Activated naive CD8-positive, alpha-beta T cell treated with anti-CD3 and anti-CD28 coated beads for 36 hours (primary cell): ENCODE measurements at places on chromosomes 1 and 21.

DNA sequence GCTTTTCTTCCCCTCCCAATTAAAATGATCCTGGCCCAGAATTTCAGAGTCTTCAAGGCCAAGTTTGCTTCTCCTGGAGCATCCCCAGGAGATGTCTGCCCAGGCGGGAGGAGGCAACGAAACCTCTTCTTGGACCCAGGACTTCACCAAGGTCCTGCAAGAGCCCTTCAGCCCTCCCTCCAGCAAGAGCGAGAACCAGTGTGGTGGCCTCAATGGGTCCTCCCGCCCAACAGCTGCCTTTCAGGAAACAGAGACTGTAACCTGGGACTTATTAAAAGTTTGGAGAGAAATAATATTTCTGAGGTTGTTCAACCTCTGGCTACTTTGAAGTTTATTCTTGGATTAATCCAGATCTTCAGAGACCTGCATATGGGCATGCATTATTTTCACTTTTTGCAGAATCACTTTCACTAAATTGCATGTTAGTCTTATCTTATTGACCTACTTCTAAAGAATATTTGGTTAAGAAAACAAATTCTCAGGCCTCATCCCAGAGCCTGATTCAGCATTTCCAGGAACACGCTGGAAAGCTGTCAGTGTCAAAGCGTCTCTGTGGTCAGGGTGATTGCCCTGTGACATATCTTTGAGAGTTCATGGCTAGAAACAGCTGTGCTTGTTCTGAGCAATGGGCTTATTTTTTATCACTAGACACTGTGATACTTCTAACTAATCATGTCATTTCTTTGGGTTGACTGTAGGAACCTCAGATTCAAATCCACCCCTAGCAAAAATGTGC lies 66.0 kb upstream of the CLDN14 start:
- peaks cover 18% of the 10 kb centered on the region for H3K27me3 ChIP-seq
- H3K4me3 ChIP-seq: no peak overlapping the region
- no peaks in the 10 kb centered on the region for H3K36me3 ChIP-seq
- no peaks in the 10 kb centered on the region for H3K4me1 ChIP-seq
- DNase-seq: no peak

DNA sequence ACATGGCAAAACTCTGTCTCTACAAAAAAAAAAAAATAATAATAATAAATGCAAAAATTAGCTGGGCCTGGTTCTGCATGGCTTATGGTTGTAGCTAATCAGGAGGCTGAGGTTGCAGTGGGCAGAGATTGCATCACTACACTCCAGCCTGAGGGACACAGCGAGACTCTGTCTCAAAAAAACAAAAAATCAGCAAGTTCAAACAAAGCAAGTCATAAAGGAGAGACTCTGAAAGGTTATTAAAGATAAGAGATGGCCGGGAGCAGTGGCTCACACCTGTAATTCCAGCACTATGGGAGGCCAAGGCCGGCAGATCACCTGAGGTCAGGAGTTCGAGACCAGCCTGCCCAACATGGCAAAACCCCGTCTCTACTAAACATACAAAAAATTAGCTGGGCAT lies 28.8 kb downstream of the COP1 start:
- H3K36me3 ChIP-seq: peaks cover 54% of the 10 kb centered on the region
- no peaks in the 10 kb centered on the region for H3K27me3 ChIP-seq
- peak overlapping the region; percentile 90 for H3K27ac ChIP-seq
- H3K4me1 ChIP-seq: peaks cover 42% of the 10 kb centered on the region
- H3K4me3 ChIP-seq: peak overlapping the region; percentile 40

DNA sequence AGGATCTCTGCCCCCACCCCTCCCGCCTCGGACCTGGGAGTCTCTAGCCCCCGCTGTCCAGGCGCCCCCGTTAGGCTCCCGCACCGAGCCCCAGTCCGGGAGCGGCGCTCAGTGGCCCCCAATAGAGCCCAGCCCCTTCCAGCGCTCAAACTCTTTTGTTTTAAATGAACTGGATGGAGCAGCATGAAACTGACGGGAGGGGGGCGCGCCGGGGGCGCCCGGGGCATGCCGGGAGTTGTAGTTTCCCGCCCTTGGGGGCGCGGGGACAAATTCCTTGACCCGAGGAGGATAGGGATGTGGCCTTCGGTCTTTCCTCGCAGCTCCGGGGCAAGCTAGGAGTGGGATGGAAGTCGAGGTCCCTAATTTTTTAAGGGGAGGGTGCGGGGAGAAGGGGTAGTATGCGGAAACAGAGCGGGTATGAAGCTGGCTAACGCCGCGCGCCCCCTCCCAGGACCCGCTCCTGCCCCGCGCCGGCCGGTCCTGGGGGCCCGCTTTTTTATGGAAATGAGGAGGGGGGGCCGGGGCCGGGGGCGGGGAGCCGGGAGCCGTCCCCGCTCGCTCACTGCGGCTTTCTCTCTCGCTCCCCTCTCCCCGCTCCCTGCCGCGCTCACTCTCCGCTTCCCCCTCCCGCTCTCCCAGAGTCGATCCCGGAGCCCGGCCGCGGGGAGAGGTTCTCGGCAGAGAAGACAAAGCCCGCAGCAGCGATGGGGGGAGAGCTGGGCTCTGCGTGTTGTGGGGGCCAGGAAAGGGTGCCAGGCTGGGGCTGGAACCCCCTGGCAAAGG lies at the start of gene MEX3A:
TSS of gene MEX3A (minus strand) at position 157 of the 783 bp plus-strand sequence. CDS start 467 bp downstream, outside the sequence.
- peak; percentile 64 for DNase-seq
- H3K27me3 ChIP-seq: peaks cover 50% of the 10 kb centered on the region
- H3K36me3 ChIP-seq: no peaks in the 10 kb centered on the region
- no peak within 1 kb of the TSS for H3K27ac ChIP-seq

DNA sequence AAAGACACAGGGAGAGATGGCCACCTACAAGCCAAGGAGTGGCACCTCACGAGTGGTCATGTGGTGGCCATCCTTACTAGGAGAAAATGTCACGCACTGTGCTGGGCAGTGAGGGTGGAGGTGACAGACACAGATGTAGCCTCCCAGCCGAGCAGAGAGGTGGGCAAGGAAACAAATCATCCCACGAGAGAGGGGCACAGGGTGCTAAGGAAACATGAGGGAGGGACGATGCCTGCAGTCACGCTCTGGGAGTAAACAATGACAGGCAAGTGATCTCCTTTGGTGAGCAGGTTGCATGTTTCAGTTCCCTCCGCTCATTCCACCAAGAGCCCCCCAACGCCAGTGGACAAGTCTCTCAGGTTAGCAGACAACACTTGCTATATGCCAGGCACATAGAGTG lies 65.8 kb downstream of the CD247 start:
- H3K4me3 ChIP-seq: no peak overlapping the region
- H3K4me1 ChIP-seq: peaks cover 67% of the 10 kb centered on the region

GRCh38 chr1:183270541-183271141 lies 84.6 kb downstream of the LAMC2 start:
- H3K27me3 ChIP-seq: peaks cover 14% of the 10 kb centered on the region
- no peaks in the 10 kb centered on the region for H3K36me3 ChIP-seq
- H3K4me1 ChIP-seq: no peaks in the 10 kb centered on the region
- no peak overlapping the region for H3K4me3 ChIP-seq

- DNase-seq: no peak
- H3K27me3 ChIP-seq: no peaks in the 10 kb centered on the region
- peaks cover 39% of the 10 kb centered on the region for H3K36me3 ChIP-seq
- H3K27ac ChIP-seq: no peak overlapping the region
- peaks cover 43% of the 10 kb centered on the region for H3K4me1 ChIP-seq
Observed at GRCh38 chr1:12593621-12594066, 24.4 kb downstream of the DHRS3 start.

GRCh38 chr1:160569806-160570205 lies 9.5 kb downstream of the CD84 start:
- peak overlapping the region; percentile 99 for H3K27ac ChIP-seq
- H3K36me3 ChIP-seq: peaks cover 63% of the 10 kb centered on the region
- no peak for DNase-seq
- no peaks in the 10 kb centered on the region for H3K27me3 ChIP-seq
- peaks cover 91% of the 10 kb centered on the region for H3K4me1 ChIP-seq

GRCh38 chr1:223189903-223190724 lies 47.1 kb upstream of the TLR5 start:
- DNase-seq: peak; percentile 77
- peaks cover 41% of the 10 kb centered on the region for H3K4me1 ChIP-seq
- peak overlapping the region; percentile 98 for H3K27ac ChIP-seq
- H3K27me3 ChIP-seq: peaks cover 9% of the 10 kb centered on the region
- peaks cover 7% of the 10 kb centered on the region for H3K36me3 ChIP-seq
- peak overlapping the region; percentile 5 for H3K4me3 ChIP-seq

- no peaks in the 10 kb centered on the region for H3K27me3 ChIP-seq
- peak overlapping the region; percentile 79 for H3K27ac ChIP-seq
- H3K4me1 ChIP-seq: peaks cover 28% of the 10 kb centered on the region
- DNase-seq: peak; percentile 86
- H3K4me3 ChIP-seq: peak overlapping the region; percentile 71
Observed at GRCh38 chr1:65001231-65001792, 35.0 kb upstream of the JAK1 start.

- no peak overlapping the region for H3K4me3 ChIP-seq
- no peaks in the 10 kb centered on the region for H3K27me3 ChIP-seq
- H3K4me1 ChIP-seq: no peaks in the 10 kb centered on the region
Observed at GRCh38 chr1:202571719-202572339, 138.4 kb downstream of the SYT2 start.

DNA sequence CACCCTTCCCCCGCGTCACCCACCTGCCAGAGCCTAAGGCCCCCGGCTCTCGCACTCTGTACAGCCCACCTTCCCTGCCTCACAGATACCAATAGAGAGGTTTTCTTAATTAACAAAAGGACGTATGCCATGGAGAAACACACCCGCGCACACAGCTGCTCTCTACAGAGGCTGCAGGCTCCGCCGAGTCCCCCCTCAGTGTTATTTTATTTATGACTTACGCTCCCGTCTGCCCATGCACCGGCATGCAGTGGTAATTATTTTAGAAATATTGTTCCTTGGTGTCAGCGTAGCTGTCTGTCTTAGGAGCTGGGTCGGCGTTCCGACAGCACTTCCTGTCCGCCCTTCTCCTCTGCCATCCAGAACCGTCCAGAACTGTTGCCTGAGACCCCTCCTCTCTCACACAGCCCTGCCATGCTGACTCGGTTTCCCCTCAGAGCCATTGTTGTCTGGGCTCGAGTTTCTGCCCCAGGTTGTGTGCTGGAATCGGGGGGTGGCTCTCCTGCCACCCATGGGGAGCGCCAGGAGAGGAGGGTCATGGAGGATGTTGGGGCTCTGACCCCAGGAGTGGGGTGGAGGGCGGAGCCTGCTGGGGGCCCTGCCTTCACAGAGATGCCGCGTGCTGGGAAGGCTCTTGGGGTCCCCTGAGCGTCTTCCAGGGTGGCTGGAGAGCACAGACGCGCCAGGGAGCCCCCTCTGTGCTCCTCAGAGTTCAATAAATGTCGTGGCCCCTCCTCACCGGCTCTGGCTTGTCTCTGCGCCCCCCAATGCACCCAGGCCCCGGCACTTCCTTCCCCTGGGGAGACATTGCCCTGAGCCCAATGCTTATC lies 39.6 kb upstream of the COL6A1 start:
- H3K27ac ChIP-seq: no peak overlapping the region
- no peak overlapping the region for H3K4me3 ChIP-seq
- H3K27me3 ChIP-seq: no peaks in the 10 kb centered on the region

- no peak overlapping the region for H3K4me3 ChIP-seq
- H3K4me1 ChIP-seq: no peaks in the 10 kb centered on the region
- no peak for DNase-seq
- H3K27me3 ChIP-seq: peaks cover 8% of the 10 kb centered on the region
- H3K27ac ChIP-seq: no peak overlapping the region
- H3K36me3 ChIP-seq: no peaks in the 10 kb centered on the region
Observed at GRCh38 chr1:166814611-166815010, 24.7 kb upstream of the POGK start.

GRCh38 chr1:68344208-68344607 lies 105.5 kb downstream of the RPE65 start:
- no peak overlapping the region for H3K27ac ChIP-seq
- no peaks in the 10 kb centered on the region for H3K4me1 ChIP-seq
- no peaks in the 10 kb centered on the region for H3K36me3 ChIP-seq
- H3K27me3 ChIP-seq: peaks cover 11% of the 10 kb centered on the region
- DNase-seq: no peak

- H3K4me3 ChIP-seq: no peak overlapping the region
- H3K4me1 ChIP-seq: no peaks in the 10 kb centered on the region
- no peak overlapping the region for H3K27ac ChIP-seq
- H3K27me3 ChIP-seq: no peaks in the 10 kb centered on the region
- no peak for DNase-seq
Observed at GRCh38 chr1:19633106-19633505, 11.0 kb upstream of the NBL1 start.

DNA sequence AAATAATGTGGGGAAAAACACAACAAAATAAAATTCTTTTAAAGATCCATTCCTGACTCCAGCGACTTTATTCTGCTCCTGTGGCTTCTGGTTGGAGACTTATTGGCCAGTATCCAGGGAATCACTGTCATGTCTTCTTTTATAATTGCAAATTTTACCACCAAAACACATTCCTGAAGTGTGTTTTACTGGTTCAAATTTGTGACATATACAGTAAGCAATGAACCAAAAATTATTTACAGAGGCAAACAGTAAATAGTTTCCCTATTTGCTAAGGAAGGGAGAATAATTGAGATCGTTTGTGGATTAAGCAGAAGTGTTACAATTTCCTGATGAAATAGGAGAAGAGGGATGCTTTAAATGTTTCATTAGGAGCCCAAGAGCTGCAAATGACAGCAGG lies 118.7 kb downstream of the ZNF281 start:
- no peak for DNase-seq
- H3K4me1 ChIP-seq: no peaks in the 10 kb centered on the region
- no peaks in the 10 kb centered on the region for H3K36me3 ChIP-seq
- no peak overlapping the region for H3K4me3 ChIP-seq

GRCh38 chr1:193726722-193727121 lies 540.3 kb upstream of the B3GALT2 start:
- no peaks in the 10 kb centered on the region for H3K4me1 ChIP-seq
- no peaks in the 10 kb centered on the region for H3K27me3 ChIP-seq
- no peak overlapping the region for H3K27ac ChIP-seq
- H3K4me3 ChIP-seq: no peak overlapping the region

DNA sequence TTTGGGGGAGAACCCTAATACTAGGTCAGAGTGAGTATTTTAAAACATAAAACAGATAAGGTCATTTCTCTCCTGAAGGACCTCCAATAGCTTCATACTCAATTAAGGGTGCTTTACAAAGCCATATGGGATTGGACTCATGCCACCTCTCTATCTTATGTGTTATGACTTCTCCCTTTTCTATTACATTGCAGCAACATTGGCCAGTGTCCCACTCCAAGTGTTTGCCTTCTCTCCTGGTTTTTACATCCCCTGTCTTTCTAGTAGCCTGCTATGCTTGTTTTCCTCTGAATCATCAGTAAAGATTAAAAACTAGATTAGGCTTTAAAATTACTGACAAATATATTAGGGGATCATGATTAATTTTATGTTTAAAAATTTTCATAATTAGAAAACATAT lies 66.6 kb downstream of the SCMH1 start:
- no peaks in the 10 kb centered on the region for H3K27me3 ChIP-seq
- H3K4me3 ChIP-seq: no peak overlapping the region

- no peak for DNase-seq
- no peak overlapping the region for H3K27ac ChIP-seq
- no peak overlapping the region for H3K4me3 ChIP-seq
- no peaks in the 10 kb centered on the region for H3K27me3 ChIP-seq
- H3K4me1 ChIP-seq: no peaks in the 10 kb centered on the region
Observed at GRCh38 chr1:56564615-56565014, 14.7 kb downstream of the PLPP3 start.
